DMS153 (cell line): ENCODE measurements at places on chromosomes 3 and 15.
A peak's percentile ranks its signal among the peaks of the same experiment; 100 is the strongest.

GRCh38 chr3:31858439-31858838 is 122.6 kb downstream of the OSBPL10 start:
- DNase-seq, result peak; percentile 7

DNA sequence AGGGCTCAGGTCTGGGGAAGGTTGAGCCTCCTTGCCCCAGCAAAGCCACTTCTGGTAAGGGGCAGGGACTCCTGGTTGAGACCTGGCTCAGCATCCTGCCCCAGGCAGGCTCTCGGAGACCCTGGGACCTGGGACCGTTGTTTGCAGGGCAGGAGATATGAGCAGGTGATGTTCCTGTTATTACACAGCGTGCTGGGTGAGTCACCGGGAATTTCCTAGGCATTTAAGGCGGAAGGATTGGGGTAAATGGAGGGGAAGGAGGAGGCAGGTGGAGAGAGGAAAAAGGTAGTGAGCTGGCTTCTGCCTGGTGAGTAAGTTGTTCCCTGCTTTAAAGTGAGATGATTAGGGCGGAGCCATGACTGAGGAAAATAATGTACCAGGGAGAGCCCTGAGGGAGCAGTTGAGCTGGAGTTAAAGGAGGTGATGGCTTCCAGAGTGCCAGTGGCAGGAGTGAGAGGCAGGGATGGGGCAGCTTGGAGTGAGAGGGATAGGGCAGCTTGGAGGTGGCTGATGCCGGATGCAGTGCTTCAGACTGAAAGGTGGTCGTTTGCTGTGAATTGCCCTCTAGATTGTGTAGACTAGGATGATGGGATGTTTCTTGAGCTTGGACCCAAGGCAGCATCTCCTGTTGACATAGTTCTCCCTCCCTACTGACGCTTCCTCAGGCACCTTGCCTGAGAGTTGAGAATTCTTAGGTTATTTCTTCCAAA is 79.4 kb downstream of the AAGAB start:
- peak; percentile 21 for DNase-seq

- no peak for DNase-seq
Observed at GRCh38 chr3:45787551-45787950, 8.8 kb downstream of the SLC6A20 start.

- DNase-seq, result no peak
Observed at GRCh38 chr3:194739498-194740284, 54.0 kb downstream of the FAM43A start.

GRCh38 chr3:127037971-127038446 is 55.1 kb downstream of the PLXNA1 start:
- no peak for DNase-seq

DNA sequence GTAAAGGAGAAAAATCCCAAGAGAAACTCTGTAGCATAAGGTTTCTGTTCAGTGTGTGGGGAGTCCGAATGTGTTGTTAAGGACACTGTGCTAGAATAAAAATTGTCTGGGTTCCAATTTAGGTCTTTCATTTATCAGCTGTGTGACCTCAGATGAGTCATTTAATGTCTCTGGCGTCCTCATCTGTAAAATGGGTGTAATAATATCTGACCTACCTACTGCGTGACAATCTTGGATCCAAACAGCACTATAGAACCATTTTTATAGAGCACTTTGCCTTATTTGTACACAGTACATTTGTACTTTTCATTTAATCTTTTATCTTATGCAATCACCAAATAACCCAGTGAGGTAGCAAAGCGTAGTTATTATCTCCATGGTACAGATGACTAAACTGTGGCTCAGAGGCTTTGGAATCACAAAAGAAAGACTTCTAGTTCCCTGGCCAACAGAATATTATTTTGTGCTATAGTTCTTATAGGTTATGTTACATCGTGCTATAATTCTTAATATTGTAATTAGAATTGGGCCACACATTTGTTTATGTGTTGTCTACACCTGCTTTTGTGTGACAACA is 46.6 kb upstream of the TNIK start:
- DNase-seq, result no peak
